ENCODE measurements at places on chromosomes 6 and 20. TPM values are rescaled to one million over a fixed set of nuclear protein-coding genes. Genes with fewer than 3 reads are reported as not detected.

Gene RBM39
- 27.2 TPM for polyA plus RNA-seq

Gene ARFRP1
- polyA plus RNA-seq = 35.9 TPM

Gene TMC2
- polyA plus RNA-seq = not detected

Gene ULBP1
- polyA plus RNA-seq = 1.3 TPM

Gene SNAI1
- polyA plus RNA-seq = 0.02 TPM

Gene RBCK1
- 68.3 TPM for polyA plus RNA-seq

Gene SLA2
- not detected for polyA plus RNA-seq

Gene FILIP1
- polyA plus RNA-seq = not detected

Gene FERMT1
- 204 TPM for polyA plus RNA-seq

Gene LY86
- not detected for polyA plus RNA-seq

Gene CST3
- 340 TPM for polyA plus RNA-seq

Gene RAD21L1
- polyA plus RNA-seq = not detected

Gene ZNF341
- 2.9 TPM for polyA plus RNA-seq

Gene NKAIN2
- not detected for polyA plus RNA-seq

Gene SLC17A9
- 0.09 TPM for polyA plus RNA-seq

Data from mammary epithelial cell (primary cell).